HTR-8/SVneo (cell line): ENCODE measurements at places on chromosomes 1 and 21.

DNA sequence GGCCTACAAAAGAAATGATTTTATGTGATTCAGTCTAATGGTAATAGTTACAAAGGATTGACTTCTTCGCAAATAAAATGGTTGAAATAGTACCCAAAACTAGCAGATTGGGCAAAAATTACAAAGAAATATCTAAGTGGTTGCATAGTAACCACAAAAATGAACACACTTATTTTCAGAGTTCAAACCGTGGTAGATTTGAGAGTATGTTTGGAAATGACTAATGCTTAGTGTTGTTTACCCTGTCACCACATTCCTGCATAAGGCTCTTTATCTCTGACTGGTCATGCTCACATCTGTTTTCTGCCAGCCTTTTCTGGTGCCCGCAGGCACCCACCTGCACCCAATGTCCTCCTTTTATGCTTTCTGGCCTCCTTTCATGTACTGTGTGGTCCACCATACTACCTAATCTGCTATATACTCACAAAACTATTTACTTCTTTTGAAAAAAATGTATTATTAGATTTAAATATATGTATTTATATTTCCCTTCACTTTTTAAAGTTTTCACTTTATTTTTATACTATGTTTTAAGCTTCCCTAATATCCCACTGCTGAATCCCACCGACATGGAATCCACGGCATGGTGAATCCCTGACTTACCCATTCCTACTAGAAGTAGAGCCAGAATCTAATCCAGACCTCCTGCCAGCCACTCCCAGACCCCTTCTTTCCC lies 30.3 kb downstream of the PTPRC start:
- DNase-seq = peak; percentile 69

GRCh38 chr1:39729030-39729429 lies 9.7 kb upstream of the PPIE start:
- peak; percentile 8 for DNase-seq

- no peak for DNase-seq
Observed at GRCh38 chr1:92038695-92039346, 9.0 kb downstream of the EPHX4 start.

- no peak for DNase-seq
Observed at GRCh38 chr1:248127653-248128052, 17.3 kb upstream of the OR2M5 start.

DNA sequence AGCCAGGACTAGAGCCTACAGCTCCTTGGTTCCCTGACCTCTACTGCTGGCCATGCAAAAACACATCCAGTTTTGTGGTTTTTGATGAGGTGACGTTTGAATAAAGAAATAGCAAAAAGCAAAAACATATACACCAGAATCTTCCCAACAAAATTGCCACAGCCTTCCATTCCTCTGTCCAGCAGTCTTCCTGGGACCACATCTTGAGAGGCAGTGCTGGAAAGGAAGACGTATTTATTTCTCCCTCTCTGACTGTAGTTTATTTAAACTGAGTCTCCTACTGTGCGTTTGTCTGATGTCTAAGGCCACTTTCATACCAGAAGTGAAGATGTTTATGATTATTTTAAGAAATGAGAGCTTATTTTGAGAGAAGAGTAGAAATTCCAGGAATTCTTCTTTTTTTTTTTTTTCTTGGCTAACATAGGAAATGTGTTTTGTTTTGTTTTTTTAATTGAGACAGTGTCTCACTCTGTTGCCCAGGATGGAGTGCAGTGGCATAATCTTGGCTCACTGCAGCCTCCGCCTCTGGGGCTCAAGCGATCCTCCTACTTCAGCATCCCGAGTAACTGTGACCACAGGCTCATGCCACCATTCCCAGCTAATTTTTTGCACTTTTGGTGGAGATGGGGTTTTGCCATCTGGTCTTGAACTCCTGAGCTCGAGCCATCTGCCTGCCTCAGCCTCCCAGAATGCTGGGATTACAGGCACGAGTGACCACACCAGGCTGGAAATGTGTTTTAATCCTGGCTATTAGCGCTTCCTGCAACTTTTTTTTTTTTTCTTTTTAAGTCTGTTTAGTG lies 118.5 kb downstream of the ITSN1 start:
- no peak for DNase-seq

DNA sequence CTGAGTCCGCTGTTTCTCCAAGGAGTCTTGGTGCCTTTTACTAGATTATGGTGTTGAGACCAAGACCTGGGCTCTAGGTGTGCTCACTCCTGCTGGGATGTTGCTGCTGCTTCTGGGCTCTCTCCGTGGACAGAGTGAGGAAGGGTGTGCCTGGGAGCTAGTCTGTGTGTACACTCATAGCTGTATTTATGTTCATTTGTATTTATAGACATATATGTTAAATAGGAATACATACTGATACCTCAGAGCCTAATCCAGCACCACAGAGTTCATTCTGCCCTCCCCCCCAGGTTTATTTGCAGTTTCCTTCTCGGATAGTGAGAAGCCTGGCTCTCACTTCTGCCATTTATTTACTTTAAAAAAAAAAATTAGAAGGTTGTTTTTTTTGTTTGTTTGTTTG lies 12.6 kb downstream of the PCNT start:
- DNase-seq = no peak

DNA sequence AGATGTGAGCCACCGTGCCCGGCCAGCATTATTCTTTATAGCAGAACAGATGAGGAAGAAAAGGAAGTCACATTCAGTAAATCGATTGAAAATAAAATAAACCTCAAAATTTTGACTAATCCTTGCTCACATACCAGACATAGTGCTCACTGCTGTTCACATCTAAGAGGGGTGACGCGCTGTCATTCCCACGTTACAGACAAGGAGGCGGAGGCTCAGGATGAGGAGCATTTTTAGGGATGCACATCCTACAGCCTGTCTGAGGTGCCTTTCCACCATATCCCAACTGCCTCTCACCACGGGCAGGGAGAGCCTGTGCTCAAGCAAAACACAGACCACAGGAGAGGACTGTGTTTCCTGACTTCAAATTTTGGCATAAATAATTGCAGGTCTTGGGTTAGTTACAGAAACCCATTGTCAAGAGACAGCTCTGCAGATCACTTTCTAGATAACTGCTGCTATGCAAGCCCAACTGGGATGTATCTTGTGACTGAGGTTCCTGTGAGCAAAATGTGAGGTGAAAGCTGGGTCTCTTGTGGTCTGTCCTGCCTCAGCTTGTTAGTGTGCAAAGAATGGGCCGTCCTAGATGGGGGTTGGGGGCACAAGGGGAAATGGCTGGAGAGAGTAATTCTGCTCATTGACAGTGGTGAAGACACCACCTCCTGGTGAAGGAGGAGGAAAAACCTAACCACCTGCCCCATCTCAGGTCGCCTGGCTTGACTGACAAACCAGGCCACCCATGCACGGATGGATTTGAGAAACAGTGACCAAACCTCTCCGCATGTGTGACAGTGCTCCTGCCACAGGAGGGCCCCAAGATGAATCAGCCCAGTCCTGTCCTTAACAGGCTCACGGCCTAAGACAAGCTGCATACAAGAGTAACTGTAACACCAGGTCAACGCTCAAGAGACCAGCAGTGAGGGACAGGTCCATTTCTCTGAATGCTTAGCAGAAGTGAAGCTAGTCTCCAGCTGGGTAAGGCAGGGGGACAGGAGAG lies 8.2 kb downstream of the TNN start:
- DNase-seq = no peak

DNA sequence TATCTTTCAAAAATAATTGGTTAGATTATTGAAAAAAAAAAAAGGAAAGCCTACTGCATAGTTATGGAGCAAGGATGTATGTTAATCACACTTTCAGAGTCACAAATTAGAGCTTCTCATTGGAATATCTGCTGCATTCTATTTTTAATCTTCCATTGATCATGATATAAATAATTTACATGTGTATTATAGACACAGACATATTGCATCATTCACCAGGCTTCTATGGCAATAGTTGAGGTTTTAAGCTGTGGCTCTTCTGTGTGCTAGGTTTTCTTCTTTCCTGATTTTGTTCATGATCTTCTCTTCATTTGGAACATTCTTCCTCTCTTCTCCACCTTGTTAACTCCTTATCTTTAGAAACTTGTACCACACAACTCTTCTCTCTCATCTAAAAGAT lies 123.2 kb upstream of the HMCN1 start:
- no peak for DNase-seq

GRCh38 chr1:116491700-116492357 lies 79.0 kb downstream of the CD58 start:
- DNase-seq = no peak

DNA sequence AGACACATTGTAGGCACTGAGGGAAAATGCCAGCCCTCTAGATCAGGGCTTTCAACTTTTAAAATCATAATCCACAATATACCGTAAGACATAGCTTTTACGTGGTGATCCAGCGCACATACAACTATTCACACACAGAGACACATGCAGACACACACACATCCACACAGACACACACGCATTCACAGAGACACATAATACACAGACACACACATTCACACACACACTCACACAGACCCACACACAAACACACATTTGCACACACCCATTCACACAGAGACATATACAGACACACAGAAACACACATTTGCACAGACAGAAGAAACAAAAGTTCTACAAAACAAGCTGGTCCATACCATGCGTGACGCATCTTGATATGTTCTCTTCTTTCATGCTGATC lies 244.5 kb downstream of the RHOU start:
- no peak for DNase-seq

GRCh38 chr1:10980094-10980577 lies 32.3 kb upstream of the TARDBP start:
- no peak for DNase-seq

GRCh38 chr1:226784081-226785049 lies 45.3 kb upstream of the ITPKB start:
- DNase-seq = no peak

- no peak for DNase-seq
Observed at GRCh38 chr1:42206164-42206563, 41.6 kb upstream of the GUCA2A start.

- DNase-seq = peak; percentile 91
Observed at GRCh38 chr1:229024528-229025130, 246.3 kb upstream of the RAB4A start.

- no peak for DNase-seq
Observed at GRCh38 chr1:66679140-66679539, 73.1 kb upstream of the DYNLT5 start.

GRCh38 chr1:7941437-7941793 lies 776 bp upstream of the TNFRSF9 start:
- DNase-seq = no peak

DNA sequence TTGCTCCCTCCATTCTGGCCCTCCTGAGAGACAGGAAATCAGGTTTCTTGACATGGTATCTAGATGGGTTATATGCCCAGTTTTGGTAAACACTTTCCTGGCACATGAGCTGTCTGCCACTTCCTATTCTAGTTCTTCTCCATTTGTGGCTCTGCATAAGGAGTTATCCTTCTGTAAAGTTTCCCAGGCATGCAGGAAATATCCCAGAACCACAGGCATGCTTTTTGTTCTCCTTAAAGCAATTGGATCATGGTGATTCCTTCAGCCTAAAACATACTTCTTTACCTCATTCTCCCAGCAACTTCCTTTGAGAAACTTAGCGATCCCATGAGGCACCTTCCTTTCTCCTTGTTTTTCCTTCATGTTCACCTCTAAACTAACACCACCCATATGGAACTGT lies 199.8 kb downstream of the CRB1 start:
- DNase-seq = no peak

DNA sequence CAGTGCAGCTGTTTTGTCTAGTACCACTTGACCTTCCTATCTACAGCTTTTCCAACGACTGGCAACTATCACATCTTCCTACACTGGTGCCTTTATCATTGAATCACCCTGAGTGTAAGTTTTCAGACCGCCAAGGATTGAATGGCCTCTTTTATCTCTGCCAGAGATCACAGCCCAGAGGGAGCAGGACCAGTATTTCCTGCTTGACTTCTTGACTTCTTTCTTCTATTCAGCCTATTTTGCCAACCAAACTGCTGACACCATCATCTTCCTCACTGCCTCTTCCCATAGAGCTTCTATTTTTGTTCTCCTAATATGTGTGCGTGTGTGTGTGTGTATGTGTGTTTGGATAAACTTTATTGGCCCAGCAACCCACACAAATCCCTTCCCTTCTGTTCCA lies 53.8 kb downstream of the SERBP1 start:
- DNase-seq = no peak

DNA sequence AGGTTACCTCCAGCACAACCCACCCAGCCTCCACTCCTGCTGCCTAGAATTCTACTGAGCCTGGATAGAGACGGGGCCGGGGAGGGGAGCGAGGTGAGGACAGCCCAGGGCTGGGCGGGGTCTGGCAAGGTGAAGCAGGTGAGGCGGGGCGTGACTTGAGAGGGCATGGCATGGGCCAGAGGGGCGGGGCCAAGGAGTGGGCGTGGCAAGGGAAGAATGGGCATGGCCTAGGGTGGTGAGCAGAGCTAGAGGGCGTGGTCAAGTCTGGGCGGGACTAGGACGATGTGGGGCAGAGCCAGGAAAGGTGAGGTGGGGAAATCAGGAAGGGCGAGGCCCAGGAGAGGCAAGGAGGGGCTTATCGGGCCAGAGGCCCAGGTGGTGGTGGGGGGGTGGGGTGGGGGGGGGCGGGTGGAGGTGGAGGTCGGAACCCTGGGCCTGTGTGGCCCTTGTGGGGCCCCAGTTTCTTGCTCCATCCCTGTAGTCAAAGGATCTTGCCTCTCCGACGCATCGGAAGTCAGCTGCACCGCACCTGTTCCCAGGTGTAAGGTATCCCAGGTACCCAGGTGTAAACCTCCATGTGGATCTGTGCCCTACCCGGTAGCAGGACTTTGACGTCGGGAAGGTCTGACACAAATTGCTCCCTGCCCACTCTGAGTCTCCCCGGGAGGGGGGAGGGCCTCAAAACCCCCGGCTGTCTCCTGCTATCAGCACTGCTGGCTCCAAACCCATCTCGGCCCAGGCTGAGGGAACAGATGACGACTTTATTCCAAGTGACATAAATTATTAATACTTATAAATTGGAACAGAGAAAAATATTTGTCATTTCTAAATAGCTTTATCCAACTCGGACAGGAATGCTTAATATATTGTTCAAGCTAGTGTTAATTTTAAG lies 32.9 kb upstream of the UTS2 start:
- DNase-seq = no peak

DNA sequence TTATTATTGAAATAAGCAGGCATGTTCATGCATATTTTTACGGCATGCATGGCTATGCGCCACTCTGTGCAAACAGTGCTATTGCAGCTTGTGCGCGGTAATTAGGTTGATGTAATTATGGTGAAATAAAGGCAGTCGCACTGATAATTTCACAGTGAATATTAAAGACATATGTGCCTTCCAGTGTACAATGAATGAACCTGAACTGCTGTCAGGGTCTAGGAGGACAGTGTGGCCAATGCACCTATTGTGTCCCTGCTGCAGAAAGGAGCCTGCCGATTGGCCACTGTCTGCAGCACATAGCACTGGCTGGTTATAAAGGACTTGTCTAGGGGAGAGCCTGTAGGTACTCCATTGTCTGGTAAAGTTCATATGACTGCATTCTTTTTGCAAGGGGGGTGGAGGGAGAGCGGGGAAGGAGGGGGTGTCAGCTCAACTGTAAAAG lies 340.4 kb downstream of the USP25 start:
- DNase-seq = no peak

- no peak for DNase-seq
Observed at GRCh38 chr1:58864654-58865053, 80.8 kb upstream of the JUN start.
